ENCODE measurements at places on chromosomes 1 and 21. TPM values are rescaled to one million over a fixed set of nuclear protein-coding genes. Genes with fewer than 3 reads are reported as not detected.

LRRC7 gene
- 1.7 TPM for total RNA-seq

GUCA2B gene
- not detected for total RNA-seq

MSH4 gene
- 0.31 TPM for total RNA-seq

GCSAML gene
- 1.7 TPM for total RNA-seq

AADACL4 gene
- not detected for total RNA-seq

KIRREL1 gene
- total RNA-seq = under 0.01 TPM

CLIC6 gene
- 0.10 TPM for total RNA-seq

EFNA3 gene
- 0.21 TPM for total RNA-seq
